Hematopoietic multipotent progenitor cell treated with erythropoietin and hydrocortisone succinate and interleukin-3 and kit ligand, for 6 days (in vitro differentiated cells): ENCODE measurements at places on chromosomes 3 and 15.

DNA sequence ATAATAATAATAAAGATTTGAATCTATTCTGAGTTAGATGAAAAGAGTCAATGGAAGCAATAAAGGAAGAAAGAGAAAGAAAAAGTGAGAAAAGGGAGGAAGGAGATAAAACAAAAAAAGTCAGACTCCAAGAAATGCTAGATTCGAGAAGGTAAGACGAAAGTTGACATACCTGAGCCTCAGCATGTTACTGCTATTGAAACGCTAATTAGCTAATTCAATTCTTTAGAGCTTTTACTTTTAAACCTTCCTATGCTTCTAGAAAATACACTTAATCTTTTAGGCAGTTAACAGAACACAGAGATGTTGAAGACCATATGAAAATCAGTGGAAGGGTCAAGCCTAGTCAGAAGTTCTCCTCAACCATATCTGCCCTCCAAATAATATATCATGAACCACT lies 337.2 kb upstream of the ROBO2 start:
- DNase-seq, result no peak

GRCh38 chr15:69496001-69496400 lies 43.4 kb downstream of the RPLP1 start:
- no peak for DNase-seq

DNA sequence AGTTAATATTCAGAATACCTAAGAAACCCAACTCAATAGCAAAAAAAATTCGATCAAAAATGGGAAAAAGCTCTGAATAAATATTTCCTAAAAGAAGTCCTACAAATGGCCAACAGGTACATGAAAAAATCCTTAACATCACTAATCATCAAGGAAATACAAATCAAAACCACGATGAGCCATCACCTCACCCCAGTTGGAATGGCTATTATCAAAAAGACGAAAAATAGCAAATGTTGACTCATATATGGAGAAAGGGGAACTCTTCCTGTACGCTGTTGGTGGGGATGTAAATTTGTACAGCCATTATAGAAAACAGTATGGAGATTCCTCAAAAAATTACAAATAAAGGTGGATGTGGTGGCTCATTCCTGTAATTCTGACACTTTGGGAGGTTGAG lies 29.6 kb upstream of the SGO1 start:
- no peak for DNase-seq

DNA sequence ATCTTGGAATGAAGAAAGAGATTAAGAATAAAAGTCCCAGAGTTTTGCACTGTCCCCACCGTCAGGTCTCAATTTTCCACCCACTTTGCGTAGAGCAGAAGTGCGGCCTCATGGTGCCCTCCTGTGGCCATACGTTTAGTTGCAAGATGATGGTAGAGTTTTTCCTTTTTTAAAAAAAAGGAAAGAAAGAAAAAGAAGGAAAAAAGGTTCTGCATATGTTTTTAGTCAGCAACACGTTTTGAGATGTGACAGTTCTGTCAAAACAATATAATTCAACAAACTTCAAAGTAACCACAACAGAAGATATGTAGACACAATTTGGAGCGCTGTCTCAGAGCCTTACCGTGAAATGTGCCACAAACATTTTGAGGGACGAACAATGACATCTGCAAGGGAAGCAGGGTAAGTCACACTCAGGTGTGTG lies 24.6 kb downstream of the EBLN2 start:
- DNase-seq, result peak; percentile 73

DNA sequence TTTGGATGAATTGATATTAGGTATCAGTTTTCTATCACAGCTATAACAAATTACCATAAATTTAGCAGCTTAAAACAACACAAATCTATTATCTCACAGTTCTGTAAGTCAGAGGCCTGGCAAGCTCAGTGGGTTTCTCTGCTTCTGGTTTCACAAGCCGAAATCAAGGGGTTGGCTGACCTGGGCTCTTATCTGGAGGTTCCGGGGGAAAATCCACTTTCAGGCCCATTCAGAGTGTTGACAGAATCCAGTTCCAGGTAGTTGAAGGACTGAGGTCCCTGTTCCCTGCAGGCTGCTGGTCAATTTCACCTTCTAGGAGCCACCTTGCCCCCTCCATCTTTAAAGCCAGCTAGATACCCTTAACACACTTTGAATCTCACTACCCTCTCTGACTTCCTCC lies 11.1 kb upstream of the HHATL start:
- DNase-seq, result no peak

- DNase-seq, result no peak
Measured at GRCh38 chr3:167716920-167717319, 17.8 kb downstream of the PDCD10 start.

DNA sequence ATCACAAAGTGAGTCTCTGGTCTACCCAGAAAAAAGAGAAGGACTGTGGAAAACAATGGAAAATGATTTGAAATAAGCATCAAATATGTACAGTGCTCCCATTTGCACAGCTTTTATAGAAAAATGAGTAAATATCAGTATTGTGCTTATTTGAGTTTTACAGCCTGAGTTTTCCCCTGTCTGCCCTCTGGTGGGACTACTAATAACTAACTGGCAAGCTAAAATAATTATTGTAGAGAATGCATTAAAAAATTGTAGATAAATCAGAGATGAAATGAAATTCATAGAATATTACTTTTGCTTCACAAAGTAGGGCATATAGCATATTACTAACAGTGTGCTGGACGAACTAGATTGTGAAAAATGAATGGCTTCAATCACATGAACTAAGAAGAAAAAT lies 287.1 kb downstream of the NAALADL2 start:
- peak; percentile 6 for DNase-seq

DNA sequence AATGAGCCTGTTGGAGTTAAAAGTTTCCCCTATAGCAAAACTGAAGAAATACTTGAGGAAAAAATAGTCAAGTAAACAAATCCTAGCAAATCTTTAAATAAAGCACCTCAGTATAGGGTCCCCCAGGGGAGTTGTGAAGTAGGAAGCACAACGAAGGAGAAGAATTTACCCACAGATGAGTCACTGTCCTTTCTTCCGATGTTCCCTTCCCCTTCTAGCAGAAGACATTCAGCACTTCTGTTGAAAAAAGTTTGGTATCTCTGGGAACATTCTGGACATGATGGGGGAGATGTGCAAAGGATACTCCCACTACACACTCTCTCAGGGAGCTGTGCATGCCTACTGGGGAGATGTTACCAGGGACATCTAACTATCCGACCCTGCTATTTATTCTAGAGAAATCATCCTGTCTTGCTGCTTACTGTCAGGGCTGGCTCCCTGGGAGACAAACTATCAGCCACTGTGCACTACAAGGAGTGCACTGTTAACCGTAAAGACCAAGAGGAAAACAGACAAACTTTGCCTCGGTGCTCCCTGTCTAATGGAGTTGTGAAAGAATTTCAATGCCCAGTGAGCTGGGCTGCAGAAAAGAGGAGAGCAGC lies 93.8 kb downstream of the RFTN1 start:
- no peak for DNase-seq

DNA sequence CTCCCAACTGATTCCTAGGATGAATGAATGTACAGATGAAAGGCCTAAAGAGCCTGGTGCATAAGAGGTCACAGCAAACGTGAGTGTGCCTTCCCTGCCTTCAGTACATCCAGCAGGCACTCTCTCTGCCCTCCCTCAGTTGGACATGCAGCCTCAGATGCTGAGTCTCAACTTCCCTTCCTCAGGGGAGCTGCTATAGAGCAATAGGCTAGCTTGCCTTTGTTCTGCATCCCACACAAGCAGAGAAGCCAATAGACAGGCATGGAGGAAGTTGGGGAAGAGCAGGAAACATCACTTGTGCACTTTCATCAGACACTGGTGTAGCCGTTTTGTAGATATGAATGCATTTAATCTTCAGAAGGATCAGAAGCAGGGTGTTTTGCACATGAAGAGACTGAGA lies 147.5 kb upstream of the THBS1 start:
- no peak for DNase-seq

GRCh38 chr3:12964711-12965612 lies 108.3 kb downstream of the IQSEC1 start:
- DNase-seq, result no peak

- no peak for DNase-seq
Measured at GRCh38 chr3:141735770-141736465, 2.2 kb upstream of the RNF7 start.

DNA sequence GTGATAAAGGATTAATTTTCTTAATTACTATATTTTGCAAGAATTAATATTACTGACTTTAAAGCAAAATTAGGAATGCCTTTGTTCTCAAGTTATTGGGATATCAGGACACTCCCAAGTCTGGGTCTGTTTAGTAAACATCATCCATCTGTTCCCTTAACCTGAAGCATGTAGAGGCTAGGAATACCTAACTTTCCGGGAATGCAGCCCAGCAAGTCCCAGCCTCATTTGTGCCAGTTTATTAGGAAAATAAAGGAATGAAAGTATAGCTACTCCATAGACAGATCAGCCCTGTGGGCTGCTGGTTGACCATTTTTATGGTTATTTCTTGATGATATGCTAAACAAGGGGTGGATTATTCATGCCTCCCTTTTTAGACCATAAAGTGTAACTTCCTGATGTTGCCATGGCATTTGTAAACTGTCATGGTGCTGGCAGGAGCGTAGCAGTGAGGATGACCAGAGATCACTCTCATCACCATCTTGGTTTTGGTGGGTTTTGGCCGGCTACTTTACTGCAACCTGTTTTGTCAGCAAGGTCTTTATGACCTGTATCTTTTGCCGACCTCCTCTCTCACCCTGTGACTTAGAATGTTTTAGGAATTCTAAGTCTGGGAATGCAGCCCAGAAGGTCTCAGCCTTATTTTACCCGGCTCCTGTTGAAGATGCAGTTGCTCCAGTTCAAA lies 540.2 kb downstream of the NAALADL2 start:
- DNase-seq, result no peak

DNA sequence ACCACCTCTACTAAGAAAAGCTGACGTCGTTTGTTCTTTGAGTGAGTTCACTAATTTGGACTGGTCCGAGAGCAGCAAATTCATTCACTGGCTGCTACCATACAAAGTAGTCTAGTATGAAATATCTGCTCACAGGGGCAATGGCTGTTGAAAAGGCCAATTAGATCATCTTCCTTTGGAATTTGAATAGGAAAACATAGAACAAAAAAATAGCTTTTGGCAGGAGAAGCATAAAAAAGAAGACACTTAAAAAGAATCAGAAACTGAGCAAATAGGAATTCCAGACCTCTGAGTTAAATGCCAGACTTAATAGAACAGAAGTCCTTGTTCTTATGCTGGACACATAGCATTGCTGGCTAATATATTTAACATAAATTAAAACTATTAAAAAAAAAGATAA lies 159.3 kb downstream of the IL1RAP start:
- DNase-seq, result no peak

DNA sequence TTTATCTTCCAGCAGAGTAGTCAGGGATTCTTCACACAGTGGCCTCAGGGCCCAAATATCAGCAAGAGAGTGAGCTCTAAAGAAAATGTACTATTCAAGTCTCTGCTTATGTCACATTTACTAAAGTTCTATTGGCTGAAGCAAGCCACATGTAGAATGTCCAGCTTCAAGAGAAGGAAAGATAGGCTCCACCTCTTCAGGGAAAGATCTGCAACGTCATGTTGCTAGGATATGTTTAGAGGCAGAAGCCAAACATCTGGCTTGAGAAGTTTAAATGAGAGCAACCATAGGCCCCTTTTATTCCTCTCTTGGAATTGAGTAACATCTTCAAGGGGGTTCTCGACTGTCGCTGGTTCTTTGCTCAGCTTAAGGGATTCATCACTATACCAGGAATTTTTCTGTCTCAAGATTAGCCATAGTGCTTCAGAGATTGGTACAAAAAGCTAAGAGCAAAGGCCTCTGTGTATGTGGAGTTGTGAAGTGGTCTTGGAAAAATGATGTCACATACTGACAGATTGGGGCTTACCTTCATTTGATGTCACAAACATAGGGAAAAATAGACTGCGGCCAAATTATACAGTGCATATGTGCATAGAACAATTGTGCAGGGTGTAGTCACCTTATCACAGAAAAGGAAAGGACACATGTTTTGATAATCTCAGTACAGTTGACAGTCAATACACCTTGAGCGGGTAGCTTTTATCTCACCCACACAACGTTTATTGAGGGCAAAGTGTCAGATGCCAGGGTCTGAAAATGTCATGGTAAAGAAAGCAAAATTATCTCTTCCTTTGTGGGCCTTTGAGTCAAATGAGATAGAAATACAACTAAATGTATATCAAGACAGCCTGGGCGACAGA lies 11.3 kb upstream of the THRB start:
- peak; percentile 88 for DNase-seq

DNA sequence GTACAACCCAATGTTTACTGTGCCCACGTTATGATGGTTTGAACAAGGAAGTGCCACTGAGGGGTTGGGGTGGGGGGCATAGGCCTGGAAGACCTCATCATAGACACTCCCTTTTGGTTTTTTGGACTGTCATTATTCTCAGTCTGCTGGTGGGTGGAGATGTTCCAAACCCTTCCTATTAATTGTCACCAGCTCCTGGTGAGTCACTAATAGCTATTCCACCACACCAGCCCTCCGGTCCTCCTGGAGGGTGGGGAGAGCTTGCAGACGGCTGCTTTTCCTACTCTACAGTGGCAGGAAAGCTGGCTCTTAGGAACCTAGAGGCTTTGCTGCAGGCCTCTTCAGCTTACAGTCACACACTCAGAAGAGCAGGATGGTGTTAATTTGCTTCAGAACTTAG lies 9.0 kb upstream of the COPG1 start:
- no peak for DNase-seq

GRCh38 chr3:42683875-42684598 lies 1.3 kb upstream of the KLHL40 start:
- peak; percentile 17 for DNase-seq

GRCh38 chr15:100690032-100690794 lies 87.8 kb downstream of the ASB7 start:
- no peak for DNase-seq

DNA sequence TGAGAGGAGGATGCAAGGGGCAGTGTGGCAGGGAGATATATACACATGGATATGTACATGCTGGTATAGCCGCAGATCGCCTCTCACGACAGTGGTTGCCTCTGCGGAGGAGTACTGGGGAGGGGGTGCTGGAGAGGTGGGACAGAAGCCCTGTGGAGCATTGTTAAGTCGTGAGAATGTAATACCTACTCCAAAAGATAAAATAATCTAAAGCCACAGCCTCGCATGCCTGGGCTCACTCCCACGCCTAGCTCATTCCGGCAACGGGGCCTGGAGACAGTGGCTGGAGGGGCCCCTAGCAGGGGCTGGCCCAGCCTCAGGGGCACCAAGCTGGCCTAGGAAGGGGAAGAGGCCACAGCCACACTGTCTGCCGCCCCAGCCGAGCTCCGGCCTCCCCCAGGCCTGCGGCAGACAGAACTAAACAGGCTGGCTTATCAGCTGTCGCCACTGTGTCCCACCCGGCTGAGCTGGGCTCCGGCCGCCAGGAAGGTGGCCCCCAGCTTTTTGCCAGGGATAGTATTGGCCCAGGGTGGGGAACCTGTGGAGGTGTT lies 65.1 kb upstream of the LCTL start:
- DNase-seq, result peak; percentile 86

DNA sequence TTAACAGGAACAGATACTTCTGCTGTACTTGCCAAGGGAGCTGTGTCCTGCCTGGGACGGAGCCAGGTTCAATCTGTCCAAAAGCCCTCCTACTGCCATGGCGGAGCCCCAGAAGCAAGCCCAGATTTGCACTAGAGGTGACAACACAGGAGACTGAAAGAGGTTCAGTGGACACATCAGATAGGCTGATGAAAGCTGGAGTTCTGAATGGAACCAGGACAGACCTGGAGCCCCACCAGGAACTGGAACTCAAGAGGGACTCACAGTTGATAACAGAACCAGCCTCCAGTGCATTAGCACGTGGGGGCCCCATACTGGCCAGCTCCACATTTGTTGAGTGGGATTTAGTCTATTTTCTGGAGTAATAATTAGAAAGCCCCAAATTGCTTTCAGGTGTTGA lies 315.5 kb downstream of the ARRDC4 start:
- DNase-seq, result no peak
